Adipocyte (in vitro differentiated cells): ENCODE measurements at places on chromosomes 5 and 9.
A peak's percentile ranks its signal among the peaks of the same experiment; 100 is the strongest.

DNA sequence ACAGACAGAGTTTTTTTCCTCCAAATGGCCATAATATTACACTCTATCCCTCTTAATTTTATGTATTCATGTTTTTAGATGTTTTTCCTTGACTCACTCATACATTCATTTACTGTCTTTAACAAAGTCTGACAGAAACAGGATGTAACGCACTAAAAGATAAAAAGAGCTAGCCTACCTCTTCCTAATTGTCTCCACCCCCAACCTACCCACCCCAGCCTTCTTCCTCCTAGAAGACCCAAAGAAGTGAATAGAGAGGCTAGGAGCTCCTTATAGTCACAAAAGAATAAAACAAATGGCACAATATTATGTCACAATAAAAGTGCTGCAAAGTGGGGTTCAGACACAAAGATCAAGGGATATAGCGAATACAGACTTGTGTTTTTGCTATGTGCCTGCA, 719 bp downstream of the NOL8 start:
- no peak for DNase-seq

GRCh38 chr5:96226941-96227552, 206.0 kb downstream of the PCSK1 start:
- DNase-seq = peak; percentile 92

DNA sequence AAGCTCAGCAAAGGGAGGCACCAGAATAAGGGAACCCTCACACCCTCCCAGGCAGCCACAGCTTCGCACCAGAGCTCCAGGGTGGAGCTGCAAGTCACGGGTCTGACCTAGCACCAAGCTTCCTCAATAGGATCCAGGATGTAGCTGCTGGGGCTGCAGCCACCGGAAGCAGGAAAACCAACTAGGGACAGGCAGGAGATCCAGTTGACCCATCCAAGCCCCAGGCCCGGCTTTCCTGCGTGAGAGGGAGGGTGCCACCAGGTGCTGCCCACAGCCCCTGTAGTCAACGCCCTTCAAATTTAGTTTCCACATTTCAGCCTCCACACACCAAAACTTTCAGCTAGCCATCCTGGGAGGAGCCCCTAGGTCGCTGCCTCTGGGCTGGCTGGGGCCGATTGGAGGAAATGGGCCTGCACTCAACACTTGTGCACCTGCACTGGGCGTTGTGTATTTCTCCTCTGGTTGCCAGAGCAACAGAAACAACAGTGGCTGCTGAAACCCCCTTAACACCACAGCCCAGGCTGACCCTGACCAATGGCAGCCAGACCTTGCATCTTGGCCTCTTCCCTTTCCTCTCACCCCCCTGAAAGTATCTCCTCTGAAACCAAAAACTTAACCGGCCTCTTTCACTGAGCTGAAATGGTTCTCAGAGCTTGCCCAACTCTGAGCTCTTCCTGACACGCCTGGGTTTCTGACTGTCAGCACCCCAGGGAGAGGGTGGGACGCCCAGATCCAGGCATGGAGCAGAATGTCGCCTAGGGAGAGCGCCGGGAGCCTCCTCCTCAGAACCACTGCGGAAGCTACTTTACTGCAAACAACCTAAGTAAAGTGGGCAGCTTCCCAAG, 226.5 kb upstream of the MAP3K1 start:
- no peak for DNase-seq

GRCh38 chr9:135827866-135828580, 79.3 kb downstream of the CAMSAP1 start:
- DNase-seq = no peak

- peak; percentile 70 for DNase-seq
Observed at GRCh38 chr5:115601701-115602590, at the start of gene TICAM2. Gene TICAM2 (minus strand): TSS chr5:115602479. CDS start chr5:115581256, 21,223 bp downstream.

DNA sequence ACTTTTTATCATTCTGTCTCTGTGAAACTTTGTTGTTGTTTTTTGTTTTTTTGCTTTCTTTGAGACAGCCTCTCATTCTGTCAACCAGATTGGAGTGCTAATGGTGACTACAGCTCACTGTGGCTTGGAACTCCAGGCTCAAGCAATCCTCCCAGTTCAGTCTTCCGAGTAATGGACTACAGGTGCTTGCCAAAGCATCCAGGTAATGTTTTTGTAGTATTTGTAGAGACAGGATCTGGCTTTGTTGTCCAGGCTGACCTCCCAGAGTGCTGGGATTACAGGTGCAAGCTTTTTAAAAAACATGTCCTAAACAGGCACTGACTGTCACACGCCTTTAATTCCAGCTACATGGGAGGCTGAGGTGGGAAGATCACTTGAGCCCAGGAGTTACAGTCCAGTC, 235.1 kb downstream of the MEF2C start:
- DNase-seq = no peak

DNA sequence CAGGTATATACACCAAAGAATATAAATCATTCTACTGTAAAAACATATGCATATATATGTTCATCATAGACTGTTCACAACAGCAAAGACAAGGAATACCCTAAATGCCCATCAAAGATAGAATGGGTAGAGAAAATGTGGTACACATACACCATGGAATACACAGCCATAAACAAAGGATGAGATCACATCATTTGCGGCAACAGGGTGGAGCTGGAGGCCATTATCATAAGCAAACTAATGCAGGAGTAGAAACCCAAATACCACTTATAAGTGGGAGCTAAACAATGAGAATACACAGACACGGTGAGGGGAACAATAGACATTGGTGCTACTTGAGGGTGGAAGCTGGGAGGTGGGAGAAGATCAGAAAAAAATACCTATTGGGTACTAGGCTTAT, 117.6 kb downstream of the COX7C start:
- DNase-seq = no peak

GRCh38 chr5:156340893-156341292, 13.9 kb downstream of the SGCD start:
- DNase-seq = no peak

GRCh38 chr9:135087489-135087792, at the start of gene OLFM1:
Gene OLFM1 (plus strand): TSS chr9:135087668. CDS start chr9:135087990, 322 bp downstream.
- DNase-seq = peak; percentile 75

- DNase-seq = peak; percentile 93
Observed at GRCh38 chr5:54844905-54845566, 140.4 kb downstream of the ESM1 start.

- no peak for DNase-seq
Observed at GRCh38 chr5:110250755-110251154, 475.7 kb downstream of the TMEM232 start.

DNA sequence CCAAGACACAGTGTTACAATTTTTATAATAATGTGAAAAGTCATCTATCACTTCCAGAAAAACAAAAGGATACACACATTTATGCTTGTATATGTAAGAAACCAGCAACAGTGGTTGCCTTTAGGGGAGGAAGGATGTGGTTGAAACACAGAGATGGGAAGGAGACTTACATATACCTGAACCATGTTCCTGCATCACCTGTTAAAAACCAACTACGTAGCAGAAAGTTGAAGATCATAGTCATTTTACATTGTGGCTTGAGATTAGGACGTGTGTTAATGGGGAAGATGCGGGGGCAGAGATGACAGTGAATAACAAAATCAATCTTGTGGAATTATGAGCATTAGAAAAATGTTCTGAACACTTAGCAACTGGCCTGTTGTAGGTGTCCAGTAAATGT, 307.3 kb downstream of the MLLT3 start:
- no peak for DNase-seq

- peak; percentile 85 for DNase-seq
Observed at GRCh38 chr5:38420691-38421390, 135.6 kb downstream of the LIFR start.

GRCh38 chr5:65326922-65327321, 154.8 kb downstream of the ADAMTS6 start:
- DNase-seq = peak; percentile 42

DNA sequence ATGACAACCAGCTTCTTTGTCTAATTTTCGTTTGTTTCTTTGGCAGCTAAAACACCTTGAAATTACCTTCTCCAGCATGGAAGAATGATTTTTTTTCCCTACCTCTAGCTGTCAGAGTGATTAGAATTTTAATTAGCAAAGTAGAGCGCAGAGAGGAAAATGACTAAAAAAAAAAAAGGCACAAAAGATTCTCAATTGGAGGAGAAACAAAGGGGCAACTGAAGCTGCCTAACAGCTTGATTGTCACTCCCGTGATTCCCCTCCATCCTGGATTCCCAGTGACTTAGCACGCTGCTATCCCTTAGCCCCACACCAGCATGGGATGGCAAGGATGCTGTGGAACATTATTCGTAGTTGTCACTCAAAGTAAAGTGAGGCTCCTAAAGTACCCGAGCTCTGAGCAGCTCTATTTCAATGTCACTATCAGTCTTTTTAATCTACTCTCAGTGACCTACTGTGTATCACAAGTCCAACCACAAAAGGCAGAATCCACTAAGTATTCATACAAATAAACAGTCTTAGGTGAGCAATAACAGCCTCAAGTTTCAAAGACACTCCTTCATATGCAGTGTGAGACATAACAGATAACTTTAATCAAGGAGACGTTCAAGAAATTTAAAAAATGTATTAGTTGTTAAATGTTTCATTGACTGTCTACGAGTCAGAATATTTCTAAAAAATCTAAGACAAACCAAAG, 710.0 kb upstream of the GRAMD2B start:
- no peak for DNase-seq

DNA sequence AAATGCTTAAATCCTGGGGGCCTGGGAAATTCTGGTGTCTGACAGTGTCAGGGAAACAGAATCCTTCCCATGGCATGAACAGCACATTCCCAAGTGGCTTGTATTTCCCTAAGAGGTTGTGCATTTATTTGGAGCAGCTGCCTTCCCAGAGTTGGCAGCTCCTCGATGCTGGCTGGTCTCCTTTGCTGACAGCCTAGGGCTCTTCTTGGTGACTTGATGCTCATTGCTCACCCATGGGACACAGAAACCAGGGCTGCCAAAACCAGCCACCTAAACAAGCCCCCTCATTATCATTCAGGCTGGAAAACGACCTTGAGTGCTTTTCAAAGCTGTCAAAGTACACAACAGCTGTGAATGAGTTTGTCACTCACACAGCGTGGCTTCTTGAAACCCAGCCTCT, 24.2 kb downstream of the ENHO start:
- no peak for DNase-seq

DNA sequence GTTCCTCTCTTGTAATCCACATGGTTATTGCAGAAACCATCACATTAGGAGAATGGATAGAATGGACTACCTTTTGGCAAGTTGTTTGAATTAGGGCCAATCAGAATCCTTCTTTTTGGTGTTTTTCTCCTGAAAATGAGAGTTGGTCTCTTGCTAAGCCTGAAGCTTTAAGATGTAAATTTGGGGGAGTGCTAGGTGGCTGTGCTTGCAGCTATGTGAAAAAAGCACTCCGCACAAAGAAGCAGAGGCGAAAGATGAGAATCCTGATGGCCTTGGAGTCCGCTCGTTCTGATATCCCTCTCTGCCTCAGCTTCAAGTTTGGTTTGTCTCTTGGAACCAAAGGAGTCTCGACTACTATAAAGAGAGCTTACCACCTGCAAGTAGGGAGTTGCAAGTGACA, 63.6 kb downstream of the INIP start:
- no peak for DNase-seq

DNA sequence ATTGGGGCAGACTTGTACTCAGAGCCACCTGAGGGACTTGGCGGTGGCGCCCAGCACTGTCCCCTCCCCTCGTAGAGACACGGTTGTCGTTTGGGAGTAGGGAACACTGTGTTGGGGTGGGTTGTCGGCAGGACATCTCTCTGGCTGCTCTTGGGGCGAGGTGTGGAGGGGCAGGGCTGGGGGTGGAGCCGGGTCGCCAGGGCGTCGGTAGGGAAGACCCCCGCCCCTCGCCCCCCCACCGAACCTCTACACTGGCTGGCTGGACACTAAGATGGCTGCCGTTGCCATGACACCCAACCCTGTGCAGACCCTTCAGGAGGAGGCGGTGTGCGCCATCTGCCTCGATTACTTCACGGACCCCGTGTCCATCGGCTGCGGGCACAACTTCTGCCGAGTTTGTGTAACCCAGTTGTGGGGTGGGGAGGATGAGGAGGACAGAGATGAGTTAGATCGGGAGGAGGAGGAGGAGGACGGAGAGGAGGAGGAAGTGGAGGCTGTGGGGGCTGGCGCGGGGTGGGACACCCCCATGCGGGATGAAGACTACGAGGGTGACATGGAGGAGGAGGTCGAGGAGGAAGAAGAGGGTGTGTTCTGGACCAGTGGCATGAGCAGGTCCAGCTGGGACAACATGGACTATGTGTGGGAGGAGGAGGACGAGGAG, 778 bp downstream of the TRIM41 start:
- DNase-seq = peak; percentile 70

GRCh38 chr5:155021842-155022241, 8.3 kb downstream of the KIF4B start:
- DNase-seq = no peak

GRCh38 chr9:14156046-14156445, 157.9 kb downstream of the NFIB start:
- DNase-seq = no peak

DNA sequence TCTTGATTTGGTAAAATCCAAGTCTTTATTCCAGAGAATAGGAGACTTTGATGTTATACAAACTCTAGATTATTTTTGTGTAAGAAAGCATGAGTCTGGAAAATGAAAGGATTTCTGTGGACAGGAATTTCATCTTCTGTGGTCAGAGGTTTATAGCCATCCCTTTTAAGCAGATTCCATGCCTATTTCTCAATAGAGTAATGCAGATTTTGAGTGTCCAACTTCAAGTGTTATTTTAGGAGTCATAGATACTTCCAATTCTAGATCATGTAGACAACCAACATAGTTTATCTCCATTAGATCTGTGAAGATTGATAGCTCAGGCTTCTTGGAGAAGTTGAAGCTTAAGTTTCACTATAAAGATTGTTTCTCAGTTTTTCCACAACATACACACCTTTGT, 379.7 kb downstream of the PSAT1 start:
- peak; percentile 39 for DNase-seq

DNA sequence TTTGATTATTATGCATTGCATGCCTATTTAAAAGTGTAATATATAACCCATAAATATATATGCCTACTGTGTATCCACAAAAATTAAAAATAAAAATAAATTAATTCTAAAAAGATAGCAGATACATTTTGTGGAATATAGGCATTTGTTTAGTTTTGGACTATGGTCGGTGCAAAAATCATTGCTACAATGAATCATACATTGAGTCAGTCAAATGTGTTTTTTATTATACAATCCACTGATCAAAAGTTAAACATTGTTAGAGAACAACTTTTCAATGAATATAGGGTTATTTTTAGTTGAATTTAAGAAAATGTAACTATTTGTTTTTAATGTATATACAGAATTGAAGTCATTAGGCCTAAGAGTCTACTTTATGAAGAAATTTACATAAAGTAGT, 885.9 kb downstream of the EFNA5 start:
- peak; percentile 55 for DNase-seq

DNA sequence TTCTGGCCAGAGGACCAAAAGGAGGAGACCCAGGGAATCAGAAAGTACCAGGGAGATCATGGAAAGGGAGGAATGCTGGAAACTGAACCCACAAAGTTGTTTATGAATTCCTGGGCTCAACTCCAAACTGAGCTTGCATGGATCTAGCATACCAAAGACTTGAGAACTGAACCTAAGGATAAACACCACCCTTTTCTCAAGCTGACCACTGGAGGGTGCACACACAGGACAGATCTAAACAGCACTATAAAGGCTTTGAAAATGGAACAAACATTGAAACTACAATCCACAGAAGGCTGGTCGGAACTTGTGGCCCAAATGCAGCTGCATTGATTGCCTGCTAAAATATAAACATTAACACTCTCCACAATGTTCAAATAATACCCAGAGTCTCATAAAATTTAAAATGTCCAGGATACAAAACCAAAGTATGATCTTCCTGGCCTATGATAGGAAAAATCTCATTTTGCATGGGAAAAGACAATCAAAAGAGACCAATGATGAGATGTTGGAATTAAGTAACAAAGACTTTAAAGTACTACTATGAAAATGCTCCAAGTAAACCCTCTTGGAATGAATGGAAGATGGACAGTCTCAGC, 15.6 kb upstream of the IRF1 start:
- peak; percentile 92 for DNase-seq

- peak; percentile 83 for DNase-seq
Observed at GRCh38 chr5:14267991-14268708, 125.0 kb downstream of the TRIO start.
